COR-L47 (cell line): ENCODE measurements at places on chromosomes 3 and 15.

DNA sequence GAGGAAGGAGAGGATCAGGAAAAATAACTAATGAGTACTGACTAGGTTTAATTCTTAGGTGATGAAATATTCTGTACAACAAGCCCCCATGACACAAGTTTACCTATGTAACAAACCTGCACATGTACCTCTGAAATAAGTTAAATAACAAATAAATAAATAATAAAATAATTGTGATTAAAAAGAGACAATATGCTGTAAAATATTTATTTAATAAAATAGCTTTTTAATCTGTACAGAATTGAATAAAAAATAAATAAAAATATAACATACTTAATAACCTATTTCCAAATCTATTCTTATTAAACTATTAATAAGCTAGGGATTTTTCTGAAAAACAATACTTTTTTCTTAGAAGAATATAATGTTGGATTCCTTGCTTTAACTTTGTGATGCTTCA lies 355.6 kb downstream of the CNTN6 start:
- DNase-seq, result no peak

DNA sequence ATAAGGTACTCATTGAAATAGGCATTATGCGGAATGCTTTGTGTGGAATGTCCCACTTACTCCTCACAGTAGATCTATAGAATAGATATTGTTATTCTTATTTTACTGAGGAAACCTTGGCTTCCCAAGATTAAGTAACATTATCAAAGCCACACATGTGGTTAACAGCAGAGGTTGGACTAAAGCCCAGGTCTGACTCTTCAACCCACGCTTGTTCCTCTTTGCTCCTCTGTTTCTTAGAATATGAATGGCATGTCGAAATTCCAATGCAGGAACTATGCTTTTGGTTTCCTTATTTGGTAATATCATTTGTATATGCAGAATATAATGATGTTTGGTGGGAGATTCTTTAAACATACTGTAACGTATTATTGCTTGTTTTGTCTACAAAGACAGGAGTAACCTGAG lies 818.8 kb upstream of the LMCD1 start:
- DNase-seq, result no peak

DNA sequence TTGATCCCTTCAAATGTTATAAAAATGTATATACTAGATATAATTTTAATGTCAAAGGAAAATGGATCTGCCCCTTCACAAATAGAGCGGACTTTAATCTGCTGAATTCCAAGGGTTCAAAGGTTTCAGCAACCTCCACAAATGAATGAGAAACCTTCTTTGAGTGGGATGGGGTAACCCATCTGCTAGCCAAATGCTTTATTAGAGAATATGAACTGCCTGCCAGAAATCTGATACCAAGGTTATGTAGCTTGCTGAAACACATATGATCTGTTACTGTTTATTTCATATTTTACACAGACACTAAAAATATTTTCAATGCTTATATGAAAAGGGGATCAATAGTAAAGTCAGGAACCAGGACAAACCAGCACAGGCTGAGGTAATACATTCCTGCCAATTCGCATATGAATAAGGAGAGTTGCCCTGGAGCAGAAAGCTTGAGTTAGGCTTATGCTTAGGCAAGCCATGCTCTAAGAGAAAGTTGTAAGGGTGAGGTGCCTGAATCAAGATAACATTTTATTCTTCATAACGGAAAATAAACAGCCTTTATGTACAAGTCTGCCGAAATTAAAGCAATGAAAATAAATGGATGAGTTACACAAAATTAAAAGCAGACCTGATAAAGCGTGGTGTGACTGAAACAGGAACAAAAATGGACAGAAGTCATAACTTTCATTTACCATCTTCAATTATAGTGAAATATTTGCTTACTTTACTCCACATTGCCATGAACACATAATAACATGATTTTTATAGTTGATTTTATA lies 26.5 kb downstream of the PLOD2 start:
- no peak for DNase-seq

- DNase-seq, result no peak
Observed at GRCh38 chr3:186218421-186218820, 109.5 kb upstream of the ETV5 start.

DNA sequence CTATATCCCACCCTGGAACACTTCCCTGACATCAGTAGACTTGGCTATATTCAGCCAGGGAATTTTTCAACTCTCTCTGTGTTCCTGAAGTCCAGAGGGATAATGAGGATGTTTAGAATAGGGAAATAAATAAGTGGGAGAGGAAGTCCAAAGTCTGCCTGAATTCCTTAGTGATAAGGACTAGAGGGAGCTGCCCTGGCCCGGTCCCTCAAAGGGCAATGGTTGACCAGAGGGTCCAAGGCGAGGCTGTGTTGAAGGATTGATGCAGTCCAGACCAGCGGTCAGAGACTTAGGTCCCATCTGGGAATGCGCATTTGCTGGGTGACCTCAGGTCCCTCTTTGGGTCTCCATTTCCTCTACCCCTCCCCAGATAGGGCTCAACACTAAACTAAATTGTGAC lies 7.9 kb downstream of the VIPR1 start:
- DNase-seq, result no peak

- no peak for DNase-seq
Observed at GRCh38 chr3:79521221-79521848, 246.5 kb downstream of the ROBO1 start.

DNA sequence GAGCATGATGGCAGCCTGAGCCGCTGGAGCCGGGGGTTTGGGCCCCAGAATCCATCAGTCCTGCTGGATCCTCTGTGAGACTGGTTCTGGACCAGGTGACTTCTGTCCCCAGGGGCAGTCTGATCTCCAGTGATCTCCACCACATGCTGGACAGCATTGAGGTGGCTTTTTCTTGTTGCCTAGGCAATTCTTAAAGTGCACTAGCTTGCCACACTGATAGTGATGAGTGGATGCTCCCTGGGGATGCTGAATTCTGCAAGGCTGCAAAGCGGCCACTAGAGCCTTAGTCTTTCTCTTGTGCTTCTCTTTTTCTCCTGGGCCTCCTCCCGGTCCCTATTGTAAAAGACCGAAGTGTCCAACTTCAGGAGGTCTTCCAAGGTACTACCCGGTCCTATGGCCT lies 70.4 kb upstream of the ATP11B start:
- DNase-seq, result no peak

GRCh38 chr15:38843736-38844590 lies 279.3 kb upstream of the RASGRP1 start:
- DNase-seq, result no peak

- no peak for DNase-seq
Observed at GRCh38 chr3:193446965-193447602, 68.5 kb upstream of the ATP13A5 start.

DNA sequence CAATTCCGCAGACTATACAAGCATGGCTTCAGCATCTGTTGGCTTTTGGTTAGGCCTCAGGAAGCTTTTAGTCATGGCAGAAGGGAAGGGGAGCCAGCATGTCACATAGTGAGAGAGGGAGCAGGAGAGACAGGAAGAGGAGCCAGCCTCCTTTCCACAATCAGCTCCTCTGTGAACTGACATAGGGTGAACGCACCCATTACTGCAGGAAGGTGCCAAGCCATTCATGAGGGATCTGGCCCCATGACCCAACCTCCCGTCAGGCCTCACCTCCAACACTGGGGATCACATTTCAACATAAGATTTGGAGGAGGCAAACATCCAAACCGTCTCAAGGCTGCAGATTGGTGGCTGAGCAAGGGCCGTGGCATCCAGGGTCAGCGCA lies 106.3 kb downstream of the LRRK1 start:
- no peak for DNase-seq

GRCh38 chr15:38683382-38684242 lies 119.0 kb upstream of the RASGRP1 start:
- DNase-seq, result no peak

DNA sequence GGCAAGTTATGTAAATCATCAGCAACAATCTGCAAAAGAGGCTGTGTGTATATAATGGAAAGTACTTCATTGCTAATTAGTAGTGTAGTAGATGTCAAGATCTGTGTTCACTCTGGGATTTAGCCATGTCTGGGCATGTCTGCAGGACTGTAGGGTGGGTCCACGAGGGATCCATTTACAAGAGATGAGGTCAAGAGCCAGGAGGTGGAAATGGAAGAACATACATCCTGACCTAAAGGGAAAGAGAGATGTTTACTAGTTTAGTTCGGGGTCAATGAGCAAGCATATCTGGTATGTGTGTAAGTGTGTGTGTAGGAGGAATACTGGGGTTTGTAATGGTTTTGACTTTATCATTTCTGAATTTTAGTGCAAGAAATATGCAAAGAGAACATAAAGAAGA lies 171.5 kb upstream of the NANOGP8 start:
- no peak for DNase-seq

DNA sequence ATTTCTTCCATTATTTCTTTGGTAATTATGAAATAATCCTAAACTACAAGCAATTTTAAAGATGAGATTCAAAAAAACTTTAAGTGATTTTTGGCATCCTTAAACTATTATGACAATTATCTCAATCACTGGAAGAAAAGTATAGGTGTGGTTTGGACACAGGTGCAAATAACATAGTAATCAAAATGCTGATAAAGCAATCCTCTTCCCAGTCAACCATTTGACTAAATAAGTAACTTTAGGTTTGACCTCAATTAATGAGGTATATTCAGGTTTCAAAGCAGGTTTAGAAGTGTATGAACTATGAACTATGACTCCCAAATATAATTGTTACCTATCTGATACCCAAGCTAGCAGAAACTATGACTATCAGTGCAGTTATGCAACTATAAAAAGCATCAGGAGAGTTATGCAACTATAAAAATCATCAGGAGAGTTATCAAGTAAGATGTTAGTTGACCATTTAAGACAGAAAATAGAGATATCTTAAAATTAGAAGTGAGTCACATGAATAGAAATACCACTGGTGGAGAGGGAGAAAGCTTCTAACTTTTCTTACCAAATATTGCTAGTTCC lies 8.9 kb upstream of the CNTN3 start:
- no peak for DNase-seq

DNA sequence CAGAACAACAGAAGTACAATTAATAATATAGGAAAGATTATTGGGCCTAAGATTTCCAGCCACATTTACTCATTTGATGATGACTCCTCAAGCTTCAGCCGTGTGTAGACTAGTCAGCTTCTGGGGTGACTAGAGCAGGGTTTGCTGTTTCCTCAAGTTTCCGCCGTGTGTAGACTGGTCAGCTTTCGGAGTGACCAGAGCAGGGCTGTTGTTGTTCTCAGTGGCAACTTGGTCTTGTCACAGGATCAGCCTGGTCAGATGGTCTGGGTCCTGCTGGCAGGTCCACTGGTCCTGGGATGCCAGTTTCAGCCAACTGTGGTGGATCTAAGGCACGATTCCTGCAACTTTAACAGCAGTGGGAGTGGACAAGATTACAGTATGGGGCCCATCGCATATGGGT lies 21.8 kb upstream of the NOX5 start:
- DNase-seq, result no peak

- DNase-seq, result no peak
Observed at GRCh38 chr3:108097322-108098002, 6.6 kb upstream of the CD47 start.

GRCh38 chr15:68374168-68374745 lies 57.7 kb downstream of the ITGA11 start:
- no peak for DNase-seq

DNA sequence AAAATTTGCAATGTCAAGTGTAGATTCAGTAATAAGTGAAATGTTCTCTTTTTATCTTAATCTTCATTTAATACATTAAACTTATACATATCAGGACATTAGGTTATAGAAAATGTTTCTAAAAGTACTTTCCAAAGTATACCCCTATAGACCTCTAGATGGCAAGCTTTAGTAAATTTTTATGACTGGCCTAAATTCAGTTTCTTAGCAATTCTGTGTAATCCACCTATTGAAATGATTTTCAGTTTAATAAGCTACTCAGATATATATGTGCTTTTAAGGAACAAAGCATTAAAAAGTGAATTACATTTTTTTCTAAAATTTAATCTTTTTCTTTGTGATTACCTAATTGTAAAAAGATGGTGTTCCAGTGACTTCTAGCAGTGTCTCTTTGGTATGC lies 342.2 kb downstream of the GBE1 start:
- no peak for DNase-seq

DNA sequence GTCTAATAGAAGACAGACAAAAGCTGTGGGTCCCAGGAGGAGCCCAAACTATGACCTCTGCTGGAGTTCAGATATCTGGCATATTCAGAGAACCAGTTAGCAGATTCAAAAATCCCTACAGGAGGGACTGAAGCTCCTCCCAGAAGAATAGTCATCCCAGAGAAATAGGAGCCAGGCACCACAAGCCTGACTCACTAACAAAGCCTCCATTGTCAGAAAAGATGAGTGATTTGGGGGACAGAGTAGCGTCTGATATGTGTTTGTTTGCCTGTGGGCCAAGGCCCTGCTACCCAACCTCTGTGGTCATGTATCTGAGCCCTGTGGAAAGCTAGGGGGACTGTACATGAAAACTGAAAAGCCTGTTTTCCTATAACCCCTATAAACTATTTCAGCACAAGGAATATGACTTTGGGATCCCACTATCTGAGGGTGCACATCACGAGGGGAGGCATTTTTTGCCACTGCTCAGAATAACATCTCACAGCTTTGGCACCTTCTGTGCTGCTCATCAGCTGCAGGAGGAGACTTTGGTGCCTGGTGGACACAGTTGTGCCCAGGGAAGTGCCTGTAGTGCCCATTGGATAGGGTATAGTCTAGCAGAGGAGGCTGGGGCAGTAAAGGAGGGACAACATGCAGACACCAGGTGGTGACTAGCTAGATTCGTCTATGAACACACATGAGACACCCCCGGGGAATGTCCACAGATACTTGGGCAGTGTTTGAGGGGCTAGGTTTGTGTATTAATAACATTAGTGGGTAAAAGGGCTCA lies 9.7 kb upstream of the LARP6 start:
- no peak for DNase-seq

- DNase-seq, result no peak
Observed at GRCh38 chr3:4850928-4851265, 128.3 kb upstream of the BHLHE40 start.

- DNase-seq, result no peak
Observed at GRCh38 chr3:6799264-6799915, 61.5 kb upstream of the GRM7 start.

- DNase-seq, result no peak
Observed at GRCh38 chr15:51171634-51171932, 76.9 kb upstream of the TNFAIP8L3 start.

DNA sequence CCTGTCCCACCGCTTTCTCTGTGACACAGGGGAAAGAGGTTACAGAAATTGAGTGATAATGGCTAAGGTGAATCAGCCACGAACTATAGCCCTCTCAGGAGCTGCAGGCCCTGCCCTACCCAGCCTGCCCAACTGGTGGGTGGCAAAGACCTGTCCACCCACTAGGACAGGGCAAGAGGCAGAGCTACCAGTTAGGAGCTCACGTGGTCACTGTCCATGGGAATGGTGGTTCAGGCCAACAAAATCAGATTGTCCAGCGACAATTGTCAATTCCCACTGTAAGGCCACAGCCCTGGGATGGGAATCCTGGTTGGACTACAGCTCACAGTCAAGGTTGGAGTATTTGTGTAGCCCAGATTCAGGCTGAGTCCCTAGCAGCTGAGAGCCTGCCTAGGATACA lies 75.0 kb downstream of the PPCDC start:
- DNase-seq, result no peak
